GF-D8 (cell line): ENCODE measurements at places on chromosomes 1 and 21.

GRCh38 chr1:150621497-150622302, 7.7 kb downstream of the ENSA start:
- DNase-seq = peak; percentile 7

DNA sequence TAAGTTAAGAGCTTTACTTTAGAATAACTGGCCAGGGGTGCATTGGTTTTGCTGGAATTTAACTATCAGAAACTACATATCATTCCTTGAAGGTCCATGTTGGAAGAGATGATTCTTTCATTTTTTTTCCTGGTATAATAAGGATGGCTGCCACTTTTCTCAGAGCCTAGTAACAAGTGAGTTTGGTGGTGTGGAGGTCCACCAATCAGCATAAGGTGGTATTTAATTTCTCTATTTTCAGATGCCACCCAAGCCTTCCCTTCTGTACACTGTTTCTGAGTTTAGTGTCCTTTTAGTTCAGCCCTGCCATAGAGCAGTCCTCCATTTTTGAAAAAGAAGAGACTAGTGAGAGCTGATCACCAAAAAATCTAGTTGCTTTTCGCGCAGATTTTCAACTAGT, 386.3 kb downstream of the USP25 start:
- DNase-seq = no peak

GRCh38 chr1:232891071-232891470, 59.3 kb upstream of the NTPCR start:
- no peak for DNase-seq

- DNase-seq = no peak
Measured at GRCh38 chr1:17986156-17986555, 121.4 kb upstream of the IGSF21 start.

- no peak for DNase-seq
Measured at GRCh38 chr1:172394141-172394751, 26.2 kb upstream of the C1orf105 start.

- DNase-seq = no peak
Measured at GRCh38 chr1:229164836-229165735, 105.8 kb upstream of the RAB4A start.

DNA sequence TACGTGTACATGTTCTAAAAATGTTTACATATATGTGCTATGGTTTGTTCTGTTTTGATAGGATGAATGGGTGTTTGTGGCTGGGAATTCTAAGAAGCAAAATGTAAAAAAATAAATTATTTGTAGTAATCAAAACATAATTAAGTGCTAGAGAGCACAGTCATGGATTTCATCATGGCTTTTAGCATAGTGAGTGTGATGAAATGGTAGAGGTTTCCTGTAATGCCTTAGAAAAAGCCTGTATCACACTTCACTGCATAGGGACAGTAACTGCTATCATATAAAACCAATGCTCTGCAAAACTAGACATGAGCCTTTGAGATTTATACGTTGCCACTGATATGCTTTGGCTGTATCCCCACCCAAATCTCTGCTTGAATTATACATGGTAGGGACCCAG, 99.8 kb downstream of the PTGER3 start:
- DNase-seq = peak; percentile 80

DNA sequence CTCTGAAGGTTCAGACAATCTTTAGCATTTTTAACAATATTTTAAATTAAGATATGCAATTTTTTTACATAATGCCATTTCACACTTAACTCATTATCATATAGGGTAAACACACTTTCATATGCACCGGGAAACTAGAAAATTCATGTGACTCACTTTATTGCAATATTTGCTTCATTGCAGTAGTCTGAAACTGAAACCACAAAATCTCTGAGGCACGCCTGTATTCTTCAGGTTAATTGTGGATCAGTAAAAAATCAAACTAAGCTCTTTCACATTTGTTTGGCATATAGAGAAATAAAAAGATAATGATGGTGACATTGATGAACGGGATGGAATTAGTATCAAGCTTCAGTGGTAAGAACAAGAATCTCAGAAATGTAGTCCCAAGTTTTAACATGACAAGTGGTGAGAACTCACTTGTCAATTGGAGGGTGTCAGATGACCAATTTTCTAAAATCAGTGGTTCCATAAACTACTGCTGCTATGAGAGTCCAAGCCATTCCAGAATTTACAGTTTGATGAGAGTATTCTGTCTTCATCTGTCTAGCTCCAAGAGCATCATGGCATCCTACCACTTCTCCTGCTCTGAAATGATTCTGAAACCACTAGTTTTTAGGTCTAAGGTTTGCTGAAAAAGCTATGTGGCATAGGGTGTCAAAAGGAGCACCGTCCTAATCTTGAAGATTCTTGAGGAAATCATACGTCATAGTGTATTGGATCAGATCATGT, 281.0 kb downstream of the PTPRC start:
- DNase-seq = no peak
